ENCODE measurements at places on chromosomes 12 and 14.

DNA sequence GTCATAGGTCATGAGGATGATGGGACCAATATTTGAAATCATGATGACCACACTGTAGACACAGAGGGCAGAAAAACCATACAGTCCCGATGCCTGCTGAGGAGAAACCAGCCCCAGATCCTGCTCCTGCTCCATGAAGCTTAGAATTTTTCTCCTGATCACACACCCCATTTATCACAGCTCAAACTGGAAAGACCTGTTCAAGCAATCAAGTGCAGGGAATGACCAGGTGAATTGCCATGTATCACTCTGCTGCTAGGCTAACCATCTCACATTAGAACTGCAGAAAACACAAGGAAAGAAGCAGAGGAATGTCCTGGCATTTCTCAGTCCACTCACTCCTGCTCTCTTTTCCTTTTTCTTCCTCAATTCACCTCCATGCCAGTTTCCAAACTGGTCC lies 18.1 kb downstream of the MANSC1 start:
- DNase-seq, result no peak

DNA sequence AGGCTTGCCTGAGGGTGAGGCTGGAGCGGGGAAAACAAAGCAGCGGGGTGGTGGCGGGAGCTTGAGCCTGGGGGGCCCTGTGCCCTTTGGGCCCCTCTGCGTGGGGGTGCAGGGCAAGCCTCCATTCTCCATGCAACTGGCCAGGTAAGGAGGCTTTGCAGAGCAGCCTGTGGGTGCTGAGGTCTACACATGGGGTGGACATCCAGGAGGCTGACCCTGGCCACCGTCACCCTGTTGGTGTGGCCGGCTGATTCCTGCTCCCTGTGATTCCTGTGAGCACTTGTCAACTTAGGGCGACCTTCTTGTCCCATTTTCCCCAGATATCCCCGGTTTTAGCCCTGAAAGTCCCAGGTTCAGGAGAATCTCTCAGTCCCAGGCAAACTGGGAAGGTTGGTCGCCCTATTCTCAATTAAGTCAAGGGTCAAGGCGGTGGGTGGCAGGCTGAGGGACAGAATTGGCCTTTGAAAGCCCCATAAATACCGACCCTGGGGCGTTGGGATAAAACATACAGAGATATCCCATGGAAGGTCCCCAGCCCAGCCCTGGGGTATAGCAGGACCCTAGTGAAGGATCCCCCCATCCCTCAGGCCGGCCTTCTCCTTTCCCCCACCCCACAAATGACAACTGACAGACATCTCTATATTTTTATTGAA lies 70.5 kb downstream of the PRIMA1 start:
- no peak for DNase-seq

DNA sequence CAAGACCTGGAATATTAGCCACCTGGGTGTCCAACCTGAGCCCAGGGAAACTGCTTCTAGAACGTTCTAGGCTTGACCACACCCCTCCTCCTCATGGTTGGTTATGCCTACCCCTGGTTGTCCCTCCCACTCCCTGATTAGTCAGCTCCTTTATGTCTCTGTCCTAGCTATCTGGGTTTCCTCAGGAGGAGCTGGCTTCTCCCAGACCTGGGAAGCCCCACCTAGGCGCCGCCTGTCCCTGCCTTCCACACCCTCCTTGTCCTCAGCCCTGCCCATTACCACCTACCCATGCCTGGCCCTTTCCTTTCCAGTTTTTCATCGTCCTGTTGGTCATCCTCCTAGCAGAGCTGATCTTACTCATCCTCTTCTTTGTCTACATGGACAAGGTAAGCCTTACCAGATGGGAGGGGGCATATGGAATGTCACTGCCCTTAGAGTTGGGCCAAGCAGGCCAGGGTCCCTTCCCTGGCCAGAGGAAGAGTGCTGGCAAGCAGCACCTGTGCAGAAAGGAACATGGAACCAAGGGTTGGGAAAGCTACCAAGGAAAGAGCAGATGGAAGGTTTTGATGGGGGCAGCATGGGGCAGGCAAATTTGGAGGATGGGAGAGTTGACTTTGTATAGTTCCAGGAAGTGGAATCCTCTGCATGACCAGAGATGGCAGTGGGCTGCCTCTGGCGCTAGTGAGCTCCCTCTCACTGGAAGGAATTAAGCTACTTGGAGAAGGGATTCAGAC lies 201.7 kb downstream of the TSPAN9 start:
- no peak for DNase-seq

DNA sequence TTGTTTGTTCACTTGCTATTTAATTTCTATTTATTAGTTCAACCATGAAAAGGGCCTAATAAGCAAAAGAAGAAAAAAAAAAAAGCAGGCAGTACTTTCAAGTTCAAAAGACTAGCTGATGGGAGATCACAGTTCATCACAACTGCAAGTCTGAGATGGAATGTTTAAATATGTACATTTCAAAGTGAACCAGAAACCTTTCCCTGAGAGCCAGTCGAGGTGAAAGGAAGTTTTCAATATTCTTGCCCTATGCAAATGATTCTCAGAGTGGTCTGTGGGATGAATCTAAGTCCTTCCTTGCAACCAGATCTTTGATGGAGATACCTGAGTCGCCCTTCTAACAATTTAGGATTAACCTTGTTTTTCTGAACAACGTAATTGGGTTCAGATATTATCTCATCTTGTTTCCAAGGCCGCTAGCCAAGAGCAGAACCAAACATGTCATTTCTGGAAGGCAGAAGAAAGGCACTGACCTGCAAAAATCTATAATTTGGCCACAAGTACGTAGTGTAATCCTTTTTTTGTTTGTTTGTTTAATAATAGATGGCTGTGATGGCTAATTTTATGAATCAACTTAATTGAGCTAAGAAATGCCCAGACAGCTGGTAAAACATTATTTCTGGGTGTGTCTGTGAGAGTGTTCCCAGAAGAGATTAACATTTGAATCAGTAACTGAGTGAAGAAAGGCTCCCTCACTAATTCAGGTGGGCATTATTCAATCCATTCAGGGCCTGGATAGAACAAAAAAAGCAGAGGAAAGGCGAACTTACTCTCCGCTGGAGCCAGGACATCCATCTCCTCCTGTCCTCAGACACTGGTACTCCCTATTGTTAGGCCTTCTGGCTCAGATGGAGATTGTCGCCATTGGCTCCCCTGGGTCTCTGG lies 171.1 kb upstream of the TMPO start:
- no peak for DNase-seq

DNA sequence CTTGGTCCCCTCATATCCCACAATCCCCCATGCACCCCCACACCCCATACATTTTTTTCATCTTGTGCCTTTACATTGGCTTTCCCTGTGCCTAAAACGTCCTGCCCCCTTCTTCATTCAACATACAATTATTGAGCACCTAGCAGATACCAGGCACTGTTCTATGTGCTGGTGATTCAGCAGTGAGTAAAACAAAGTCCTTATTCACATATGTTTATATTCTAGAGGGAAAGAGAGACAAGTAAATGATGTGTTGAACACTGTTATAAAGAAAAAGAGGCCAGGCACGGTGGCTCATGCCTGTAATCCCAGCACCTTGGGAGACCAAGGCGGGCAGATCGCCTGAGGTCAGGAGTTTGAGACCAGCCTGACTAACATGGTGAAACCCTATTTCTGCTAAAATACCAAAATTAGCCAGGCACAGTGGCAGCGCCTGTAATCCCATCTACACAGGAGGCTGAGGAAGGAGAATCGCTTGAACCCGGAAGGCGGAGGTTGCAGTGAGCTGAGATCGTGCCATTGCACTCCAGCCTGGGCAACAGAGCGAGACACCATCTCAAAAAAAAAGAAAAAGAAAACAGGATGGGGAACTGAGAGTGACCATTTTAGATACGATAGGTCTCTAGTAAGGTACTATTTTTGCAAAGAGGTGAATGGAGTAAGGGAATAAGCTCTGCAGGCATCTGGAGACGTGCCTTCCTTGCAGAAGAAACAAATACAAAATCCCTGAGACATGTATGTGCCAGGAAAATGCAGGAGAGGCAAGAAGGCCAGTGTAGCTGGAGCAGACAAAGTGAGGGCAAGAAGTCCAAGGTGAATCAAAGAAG lies 12.2 kb downstream of the SLC7A7 start:
- no peak for DNase-seq

DNA sequence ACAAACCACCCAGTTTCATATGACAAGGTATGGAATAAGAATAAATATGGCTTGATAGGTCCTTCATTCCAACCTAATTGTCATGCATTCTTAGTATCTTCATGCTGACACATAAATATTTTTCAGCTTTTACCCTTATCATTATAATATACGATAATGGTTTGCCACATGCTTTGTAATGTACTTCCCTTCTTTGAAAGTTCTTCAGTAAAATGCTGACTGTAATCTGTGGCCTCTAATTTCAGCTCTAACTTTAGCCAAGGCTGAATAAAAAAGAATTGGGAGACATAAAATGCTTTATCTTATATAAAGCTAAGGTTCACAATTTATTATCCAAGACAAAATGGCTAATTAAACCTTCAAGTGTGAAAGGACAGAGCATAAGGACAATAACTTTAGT lies 2.6 kb upstream of the MAP4K5 start:
- DNase-seq, result no peak

DNA sequence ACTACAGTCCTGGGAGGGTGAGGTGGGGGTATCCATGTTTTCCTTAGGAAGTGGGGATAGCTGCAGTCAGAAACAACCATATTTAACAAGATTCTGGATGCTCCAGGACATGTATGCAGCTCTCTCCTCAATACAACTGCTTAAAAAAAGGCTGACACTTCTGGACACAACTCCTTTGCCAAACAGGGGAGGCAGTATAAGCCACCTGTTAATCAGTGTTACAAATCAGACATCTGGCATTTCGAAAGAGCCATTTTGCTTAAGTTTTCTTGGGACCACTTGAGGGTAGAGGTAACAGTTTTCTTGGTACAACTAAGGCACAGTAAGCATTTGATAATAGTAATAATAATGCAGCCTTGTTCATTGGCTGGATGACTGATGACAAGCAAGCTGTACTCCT lies 47.1 kb downstream of the RPGRIP1 start:
- DNase-seq, result no peak

DNA sequence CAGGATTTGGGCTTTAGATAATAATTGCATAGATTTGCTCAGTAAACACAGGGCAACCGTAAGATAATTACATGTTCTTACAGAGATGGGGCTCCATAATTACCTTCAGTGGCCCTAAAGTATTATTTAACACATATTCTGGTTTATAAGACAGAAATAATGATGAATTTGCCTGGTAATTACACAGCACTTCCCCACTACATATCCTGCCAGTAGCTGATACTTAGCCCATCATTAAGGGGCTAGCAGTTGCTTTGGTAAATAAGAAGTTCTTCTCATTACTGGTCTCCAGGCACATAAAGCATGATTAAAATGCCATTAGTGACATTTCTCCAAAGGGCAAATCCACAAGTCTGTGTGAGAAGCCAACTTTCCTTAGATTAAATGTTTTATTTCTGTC lies 158.7 kb downstream of the NUAK1 start:
- no peak for DNase-seq

- peak; percentile 49 for DNase-seq
These were observed 29.0 kb downstream of the SERPINA11 start for GRCh38 chr14:94423453-94424056.

DNA sequence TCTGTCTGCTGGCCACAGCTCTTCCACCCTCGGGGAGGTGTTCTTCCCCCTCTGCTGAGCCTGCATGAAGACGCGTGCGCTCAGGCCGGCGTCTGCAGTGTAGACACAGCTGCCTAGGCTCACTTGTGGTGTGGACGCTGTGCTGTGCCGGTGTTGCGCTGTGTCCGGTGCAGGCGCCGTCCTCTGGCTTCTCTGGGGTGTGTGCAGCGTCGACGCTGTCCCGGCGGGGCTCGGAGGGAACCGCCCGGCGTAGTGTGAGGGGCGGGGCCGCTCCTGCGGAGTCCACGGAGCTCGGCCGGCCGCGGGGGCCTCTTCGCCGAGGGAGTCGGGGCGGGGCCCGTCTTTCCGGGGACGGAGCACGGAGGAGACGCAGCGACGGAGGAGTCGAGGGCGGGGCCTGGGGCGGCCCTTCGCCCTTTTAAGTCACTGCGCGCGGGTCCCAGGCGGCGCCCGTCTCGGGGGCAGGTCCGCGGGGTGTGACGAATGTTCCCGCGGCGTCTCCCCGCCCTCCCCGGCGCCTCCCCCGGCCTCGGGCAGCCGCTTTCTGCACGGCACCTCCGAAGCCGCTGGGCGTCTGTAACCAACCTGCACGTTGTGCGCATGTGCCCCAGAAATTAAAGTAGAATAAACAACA lies 45.2 kb downstream of the NOC4L start:
- DNase-seq, result peak; percentile 89

DNA sequence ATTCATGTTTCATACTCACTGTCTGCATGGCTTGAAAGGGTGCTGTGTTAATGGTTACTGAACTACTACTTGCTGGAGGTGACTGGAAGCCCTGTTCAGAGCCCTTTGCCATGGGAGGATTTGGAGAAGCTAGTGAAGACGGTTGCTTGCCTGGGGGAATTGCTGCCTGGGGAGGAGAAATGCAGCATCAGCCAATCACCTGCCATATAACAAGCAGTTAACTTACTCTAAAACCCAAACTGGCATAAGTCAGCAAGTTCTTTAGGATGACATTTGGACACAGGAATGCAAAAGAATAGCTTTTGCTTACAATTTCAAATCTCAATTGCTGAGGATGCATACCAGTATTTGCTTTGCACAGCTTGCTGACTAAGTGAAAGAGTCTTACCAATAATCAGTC lies 23.4 kb upstream of the IPO8 start:
- no peak for DNase-seq

Measured in stimulated activated CD4-positive, alpha-beta T cell treated with anti-CD3 and anti-CD28 coated beads, Interleukin-2, amount 100 ng/mL, for 48 hours (primary cell).